Fibroblast of skin of right quadriceps (primary cell): ENCODE measurements at places on chromosomes 12 and 14.

DNA sequence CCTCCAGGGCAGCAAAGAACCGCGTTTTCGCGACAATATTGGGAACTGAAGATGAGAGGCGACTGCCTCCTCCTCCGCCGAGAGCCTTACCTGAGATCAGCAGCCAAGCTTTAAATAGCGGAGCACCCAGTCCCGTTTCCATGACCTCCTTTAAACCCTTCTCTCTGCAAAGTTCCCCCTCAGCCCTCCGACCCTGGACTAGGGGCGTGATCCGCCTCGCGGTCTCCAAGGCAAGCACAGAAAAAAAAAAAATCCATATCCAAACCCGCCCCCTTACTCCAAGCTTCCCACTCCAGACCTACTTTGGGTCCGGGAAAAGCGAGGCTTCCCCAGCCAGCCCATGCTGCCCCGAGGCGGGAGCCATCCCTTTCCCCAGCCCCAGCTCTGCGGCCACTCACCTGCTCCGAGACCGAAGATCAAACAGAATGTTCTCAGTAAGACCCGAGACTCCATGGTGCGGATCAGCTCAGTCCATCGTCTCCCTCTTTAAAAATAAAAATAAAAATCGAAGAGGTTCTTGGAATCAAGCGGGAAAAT is 630 bp downstream of the NELL2 start:
- DNase-seq, result no peak

- no peak for DNase-seq
These were observed 86.8 kb downstream of the RFLNA start for GRCh38 chr12:124381456-124382296.

- DNase-seq, result no peak
These were observed 5.0 kb downstream of the KSR2 start for GRCh38 chr12:117963836-117964235.

DNA sequence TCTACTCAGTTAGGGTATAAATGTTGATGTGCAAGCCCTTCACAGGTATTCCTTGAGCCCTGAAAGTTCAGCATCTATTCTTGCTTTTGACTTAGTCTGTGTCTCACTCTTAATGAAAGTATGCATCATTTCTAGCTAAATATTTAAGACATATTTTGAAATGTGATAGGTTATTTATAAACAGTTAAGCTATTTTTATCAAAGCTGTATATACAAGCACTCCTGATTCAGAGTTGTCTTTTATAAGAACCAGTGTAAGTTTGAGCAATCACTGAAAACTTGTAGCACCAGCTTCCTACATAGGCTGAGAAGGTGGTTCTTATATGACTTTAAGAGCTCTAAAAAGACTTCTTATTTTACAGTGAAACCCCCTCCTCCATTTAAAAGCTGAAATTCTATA is 98.6 kb downstream of the MYF5 start:
- DNase-seq, result no peak

- peak; percentile 56 for DNase-seq
These were observed 478.4 kb downstream of the RAD51B start for GRCh38 chr14:68297876-68298468.

DNA sequence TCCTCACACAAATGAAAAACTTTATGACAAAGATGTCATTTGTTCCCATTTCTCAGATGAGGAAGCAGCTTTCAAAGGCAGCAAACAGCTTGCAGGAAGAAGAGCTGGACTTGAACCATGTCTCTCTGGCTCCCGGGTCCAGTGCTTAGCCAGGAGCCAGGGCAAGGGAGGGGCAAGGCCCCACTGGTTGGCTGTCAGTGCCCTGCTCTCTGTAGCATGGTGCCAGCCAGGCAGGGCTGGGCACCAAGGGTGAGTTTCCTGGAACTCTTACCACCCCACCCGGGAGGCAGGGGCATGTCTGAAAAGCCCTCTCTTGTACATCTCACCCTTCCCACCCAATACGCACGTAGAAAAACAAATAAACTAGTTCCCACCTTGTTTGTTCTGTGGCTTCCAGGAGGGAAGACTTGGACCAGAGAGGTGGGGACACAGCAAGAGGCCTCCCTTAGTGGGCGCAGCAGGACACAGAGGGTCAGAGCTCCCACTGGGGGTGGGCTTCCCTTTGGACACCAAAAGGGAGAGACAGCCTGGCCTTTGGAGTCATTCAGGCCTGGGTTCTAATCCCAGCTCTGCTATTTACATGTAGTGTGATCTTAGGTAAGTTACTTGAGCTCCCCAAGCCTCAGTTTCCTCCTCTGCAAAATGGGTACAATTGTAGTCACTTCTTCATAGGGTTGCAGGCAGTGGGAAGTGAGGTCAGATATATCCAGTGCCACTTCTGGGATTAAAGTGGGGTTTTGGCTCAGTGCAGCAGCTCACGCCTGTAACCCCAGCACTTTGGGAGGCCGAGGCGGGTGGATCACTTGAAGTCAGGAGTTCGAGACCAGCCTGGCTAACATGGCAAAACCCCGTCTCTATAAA is 17.2 kb downstream of the TRPV4 start:
- DNase-seq, result no peak

GRCh38 chr12:82329508-82329907 is 28.7 kb downstream of the CCDC59 start:
- DNase-seq, result no peak

DNA sequence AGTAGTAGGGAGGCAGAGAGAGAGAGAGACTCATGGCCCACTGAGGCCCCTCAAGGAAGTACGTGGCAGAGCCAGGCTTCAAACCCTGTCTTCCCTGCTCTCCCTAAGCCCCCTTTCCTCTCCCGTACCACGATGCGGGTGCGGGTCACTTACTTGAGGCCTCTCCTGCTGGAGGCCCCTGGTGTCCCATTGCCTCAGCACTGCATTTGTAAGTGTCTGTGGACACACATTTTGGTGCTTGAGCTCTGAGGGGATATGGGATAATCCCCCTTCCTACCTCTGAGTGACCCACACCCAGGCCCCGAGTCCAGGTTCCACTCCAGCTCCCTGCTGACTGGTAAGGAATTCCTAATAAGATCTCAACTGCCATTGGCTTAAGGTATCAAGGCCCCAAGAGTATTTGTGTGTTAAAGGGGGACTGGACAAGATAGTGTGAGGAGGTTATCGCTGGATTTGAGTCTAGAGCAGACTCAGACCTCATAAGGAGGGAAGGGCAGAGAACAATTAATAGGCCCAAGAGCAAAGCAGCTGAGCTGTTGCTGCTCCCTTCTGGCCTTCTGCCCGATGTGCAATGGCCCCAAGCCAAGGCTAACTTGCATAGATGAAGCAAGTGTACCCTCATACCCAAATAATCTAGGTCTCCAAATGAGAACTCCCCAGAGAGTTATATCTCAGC is 71.9 kb downstream of the CRACR2A start:
- DNase-seq, result peak; percentile 15

GRCh38 chr12:124893792-124894516 is 20.5 kb downstream of the UBC start:
- DNase-seq, result no peak

- DNase-seq, result peak; percentile 99
These were observed 258.4 kb downstream of the CACNA1C start for GRCh38 chr12:2311020-2311778.

GRCh38 chr14:69631509-69631908 is 20.1 kb downstream of the SUSD6 start:
- DNase-seq, result peak; percentile 52

DNA sequence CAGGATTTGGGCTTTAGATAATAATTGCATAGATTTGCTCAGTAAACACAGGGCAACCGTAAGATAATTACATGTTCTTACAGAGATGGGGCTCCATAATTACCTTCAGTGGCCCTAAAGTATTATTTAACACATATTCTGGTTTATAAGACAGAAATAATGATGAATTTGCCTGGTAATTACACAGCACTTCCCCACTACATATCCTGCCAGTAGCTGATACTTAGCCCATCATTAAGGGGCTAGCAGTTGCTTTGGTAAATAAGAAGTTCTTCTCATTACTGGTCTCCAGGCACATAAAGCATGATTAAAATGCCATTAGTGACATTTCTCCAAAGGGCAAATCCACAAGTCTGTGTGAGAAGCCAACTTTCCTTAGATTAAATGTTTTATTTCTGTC is 158.7 kb downstream of the NUAK1 start:
- DNase-seq, result no peak
